ENCODE measurements at places on chromosomes 1 and 21. TPM values are rescaled to one million over a fixed set of nuclear protein-coding genes. Genes with fewer than 3 reads are reported as not detected.
A peak's percentile ranks its signal among the peaks of the same experiment; 100 is the strongest.

FCAMR gene
- polyA plus RNA-seq = not detected

SLC30A10 gene
- polyA plus RNA-seq = 0.29 TPM

TSPEAR gene
- polyA plus RNA-seq = 0.25 TPM

TRAF3IP3 gene
- polyA plus RNA-seq = 3.2 TPM

SERPINC1 gene
- polyA plus RNA-seq = 0.33 TPM

FAM163A gene
- polyA plus RNA-seq = 0.78 TPM

MTMR11 gene
- polyA plus RNA-seq = 22.1 TPM

NECTIN4 gene
- 0.10 TPM for polyA plus RNA-seq

REN gene
- 0.31 TPM for polyA plus RNA-seq

WLS gene
- polyA plus RNA-seq = 87.5 TPM

PLA2G2F gene
- not detected for polyA plus RNA-seq

B3GALT2 gene
- 15.4 TPM for polyA plus RNA-seq

PANK4 gene
- 30.2 TPM for polyA plus RNA-seq

LHX8 gene
- polyA plus RNA-seq = not detected

CD101 gene
- polyA plus RNA-seq = 5.9 TPM

FBXO44 gene
- 5.1 TPM for polyA plus RNA-seq

BTF3L4 gene
- polyA plus RNA-seq = 69.4 TPM

HLX gene
- polyA plus RNA-seq = 28.3 TPM

SLC45A1 gene
- 0.98 TPM for polyA plus RNA-seq

GRCh38 chr21:35511696-35512162 is 462.6 kb upstream of the RUNX1 start:
- DNase-seq = no peak

DNA sequence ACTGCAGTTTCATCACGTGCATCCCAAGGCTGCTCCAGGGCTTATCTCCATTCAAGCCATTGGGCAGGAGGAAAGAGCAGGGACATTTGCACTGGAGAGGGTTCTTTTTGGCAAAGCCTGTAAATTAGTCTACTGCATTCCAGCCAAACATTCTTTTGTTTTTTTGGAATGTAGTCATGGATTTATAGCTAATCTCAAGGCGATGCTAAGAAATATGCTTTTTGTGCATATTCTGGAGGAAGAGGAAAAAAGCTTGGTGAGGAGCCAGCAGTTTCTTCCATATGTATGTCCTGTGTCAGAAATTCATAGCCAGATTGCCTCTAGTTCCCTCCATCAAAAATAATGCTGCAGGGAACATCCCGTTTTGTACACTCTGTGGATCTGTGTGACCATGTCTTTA is 221.4 kb downstream of the BACH1 start:
- DNase-seq = peak; percentile 61

DNA sequence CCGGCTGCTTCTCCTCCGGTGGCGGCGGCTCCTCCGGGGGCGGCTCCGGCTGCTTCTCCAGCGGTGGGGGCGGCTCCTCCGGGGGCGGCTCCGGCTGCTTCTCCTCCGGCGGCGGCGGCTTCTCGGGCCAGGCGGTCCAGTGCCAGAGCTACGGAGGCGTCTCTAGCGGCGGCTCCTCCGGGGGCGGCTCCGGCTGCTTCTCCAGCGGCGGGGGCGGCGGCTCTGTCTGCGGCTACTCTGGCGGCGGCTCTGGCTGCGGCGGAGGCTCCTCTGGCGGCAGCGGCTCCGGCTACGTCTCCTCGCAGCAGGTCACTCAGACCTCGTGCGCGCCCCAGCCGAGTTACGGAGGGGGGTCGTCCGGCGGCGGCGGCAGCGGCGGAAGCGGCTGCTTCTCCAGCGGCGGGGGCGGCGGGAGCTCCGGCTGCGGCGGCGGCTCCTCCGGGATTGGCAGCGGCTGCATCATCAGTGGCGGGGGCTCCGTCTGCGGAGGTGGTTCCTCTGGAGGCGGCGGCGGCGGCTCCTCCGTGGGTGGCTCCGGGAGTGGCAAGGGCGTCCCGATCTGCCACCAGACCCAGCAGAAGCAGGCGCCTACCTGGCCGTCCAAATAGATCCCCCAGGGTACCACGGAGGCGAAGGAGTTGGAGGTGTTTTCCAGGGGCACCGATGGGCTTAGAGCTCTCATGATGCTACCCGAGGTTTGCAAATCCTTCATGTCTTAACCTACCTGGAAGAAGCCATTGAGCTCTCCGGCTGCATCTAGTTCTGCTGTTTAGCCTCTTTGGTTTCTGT is 2.0 kb downstream of the LORICRIN start:
- peak; percentile 49 for DNase-seq

DNA sequence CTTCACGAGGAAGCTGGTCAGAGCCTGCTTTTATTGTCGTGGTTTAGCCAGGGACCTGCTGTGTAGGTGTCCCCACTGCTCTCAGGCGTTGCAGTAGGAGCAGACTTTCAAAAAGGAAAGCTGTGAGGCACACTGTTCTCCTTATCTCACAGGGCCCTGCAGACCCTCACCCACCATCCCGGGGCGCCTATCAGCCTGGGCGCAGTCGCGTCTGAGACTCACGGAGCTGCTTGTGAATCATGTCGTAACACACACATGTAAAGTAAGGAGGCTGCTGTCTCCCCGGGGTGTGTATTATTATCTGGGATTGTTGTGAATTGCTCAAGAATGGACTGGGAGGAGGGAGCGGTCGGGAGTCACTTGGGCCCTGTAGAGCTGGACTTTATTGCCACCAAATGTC is 17.4 kb downstream of the AJAP1 start:
- no peak for DNase-seq

GRCh38 chr1:230137337-230137815 is 70.3 kb downstream of the GALNT2 start:
- no peak for DNase-seq

GRCh38 chr1:201192261-201192788 is 1.7 kb downstream of the IGFN1 start:
- peak; percentile 88 for DNase-seq

DNA sequence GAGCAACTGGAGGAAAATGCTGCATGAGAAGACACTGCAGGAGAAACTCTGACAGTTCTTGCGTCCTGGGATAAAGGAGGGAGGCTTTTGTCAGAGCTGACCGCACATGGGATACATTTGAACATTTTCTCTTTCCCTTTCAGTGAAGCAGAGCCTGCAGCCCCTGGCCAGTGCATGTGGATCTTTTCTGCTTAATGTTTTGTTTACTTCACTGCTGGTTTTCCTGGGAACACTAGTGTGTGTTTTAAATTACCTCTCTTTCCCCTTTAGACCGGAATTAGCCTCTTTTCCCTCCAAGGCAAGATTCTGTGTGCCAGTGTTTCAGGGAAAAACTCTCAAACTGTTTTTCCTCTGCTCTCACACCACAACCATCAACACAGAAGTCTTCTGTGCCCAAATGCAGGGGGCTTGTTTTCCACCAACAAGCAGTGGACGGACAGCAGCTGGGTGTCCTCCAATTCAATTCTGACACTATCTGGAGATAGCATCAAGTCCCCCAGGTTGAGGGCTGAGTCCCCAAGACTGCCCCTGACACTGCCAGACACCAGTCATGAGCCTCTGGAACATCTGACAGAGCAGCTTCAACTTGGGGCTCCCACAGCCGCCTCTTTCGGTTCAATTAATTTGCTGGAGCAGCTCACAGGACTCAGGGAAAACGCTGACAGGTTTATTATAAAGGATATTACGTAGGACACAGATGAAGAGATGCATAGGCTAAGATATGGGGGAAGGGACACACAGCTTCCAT is 136.2 kb downstream of the RHOU start:
- DNase-seq = peak; percentile 94

GRCh38 chr1:6508154-6508815 is 16.8 kb upstream of the PLEKHG5 start:
- peak; percentile 60 for DNase-seq

- DNase-seq = no peak
These were observed 1.6 kb downstream of the KDM1A start for GRCh38 chr1:23020706-23021405.

- no peak for DNase-seq
These were observed 53.6 kb downstream of the ADCY10 start for GRCh38 chr1:167860231-167860923.

GRCh38 chr21:43802713-43803313 is 13.4 kb downstream of the RRP1 start:
- no peak for DNase-seq

GRCh38 chr1:36178471-36179219 is 22.7 kb downstream of the MAP7D1 start:
- no peak for DNase-seq

GRCh38 chr1:171141688-171142415 is 43.2 kb upstream of the FMO2 start:
- peak; percentile 99 for DNase-seq

DNA sequence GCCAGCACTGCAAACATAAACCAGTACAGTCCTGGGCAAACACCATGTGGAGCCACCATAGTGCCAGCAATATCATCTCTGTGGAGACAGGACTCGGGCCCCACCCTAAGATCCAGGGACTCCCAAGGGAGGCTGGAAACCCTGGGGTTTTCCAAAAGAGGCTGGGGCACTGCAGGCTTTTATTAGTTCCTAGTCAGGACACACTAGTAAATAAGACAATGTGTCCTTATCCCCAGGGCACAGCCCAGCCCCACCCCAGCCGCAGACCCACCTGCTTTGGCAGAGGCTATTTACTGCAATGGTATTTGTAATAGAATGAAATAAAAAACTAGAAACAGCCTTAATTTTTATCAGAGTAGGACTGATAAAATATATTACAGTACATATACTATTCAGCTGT is 486 bp upstream of the GJB3 start:
- DNase-seq = no peak

- DNase-seq = no peak
These were observed 17.8 kb downstream of the COL24A1 start for GRCh38 chr1:86138746-86139145.

GRCh38 chr1:209404577-209404976 is 178.9 kb upstream of the CAMK1G start:
- DNase-seq = no peak

- no peak for DNase-seq
These were observed 286.1 kb downstream of the KIF26B start for GRCh38 chr1:245440922-245441321.

GRCh38 chr1:231417513-231417912 is 4.6 kb downstream of the EGLN1 start:
- DNase-seq = no peak

DNA sequence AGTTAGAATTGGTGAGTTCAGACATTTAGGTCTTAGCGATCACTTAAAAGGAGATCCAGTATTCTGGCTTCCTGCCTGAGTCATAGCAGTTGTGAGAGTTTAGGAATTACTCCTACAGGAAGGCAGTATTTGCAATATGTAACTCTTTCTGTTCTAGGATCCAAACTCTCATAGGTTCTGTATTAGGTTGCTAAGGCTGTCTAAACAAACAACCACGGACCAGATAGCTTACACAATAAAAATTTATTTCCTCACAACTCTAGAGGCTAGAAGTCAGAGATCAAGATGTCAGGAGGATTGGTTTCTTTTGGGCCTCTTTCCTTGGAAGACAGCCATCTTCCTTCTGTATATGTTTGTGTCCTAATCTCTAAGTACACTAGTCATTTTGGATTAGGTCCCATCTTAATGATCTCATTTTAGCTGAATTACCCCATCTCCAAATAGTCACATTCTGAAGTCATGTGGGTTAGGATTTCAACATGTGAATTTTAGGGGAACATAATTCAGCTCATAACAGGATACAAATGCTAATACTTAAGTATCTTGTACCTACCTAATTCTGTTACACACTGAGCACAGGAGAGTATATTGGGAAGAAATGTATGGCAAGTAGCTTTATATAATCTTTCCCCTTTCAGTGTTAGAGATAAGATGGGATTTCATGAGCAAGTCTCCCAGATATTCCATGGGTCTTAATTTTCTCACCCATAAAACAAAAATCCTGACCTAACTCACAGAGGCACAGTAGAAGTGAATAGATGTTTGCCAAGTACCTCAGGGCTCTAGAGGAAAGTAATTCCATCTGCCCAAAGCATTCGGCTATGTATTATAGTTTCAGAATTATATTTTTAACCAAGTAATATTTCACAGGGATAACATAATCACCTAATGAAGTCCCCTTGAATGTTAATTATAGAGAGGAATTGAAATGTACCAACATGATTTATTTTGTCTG is 144.4 kb downstream of the PTBP2 start:
- DNase-seq = peak; percentile 96

- no peak for DNase-seq
These were observed 70.5 kb upstream of the COL24A1 start for GRCh38 chr1:86227026-86227425.

DNA sequence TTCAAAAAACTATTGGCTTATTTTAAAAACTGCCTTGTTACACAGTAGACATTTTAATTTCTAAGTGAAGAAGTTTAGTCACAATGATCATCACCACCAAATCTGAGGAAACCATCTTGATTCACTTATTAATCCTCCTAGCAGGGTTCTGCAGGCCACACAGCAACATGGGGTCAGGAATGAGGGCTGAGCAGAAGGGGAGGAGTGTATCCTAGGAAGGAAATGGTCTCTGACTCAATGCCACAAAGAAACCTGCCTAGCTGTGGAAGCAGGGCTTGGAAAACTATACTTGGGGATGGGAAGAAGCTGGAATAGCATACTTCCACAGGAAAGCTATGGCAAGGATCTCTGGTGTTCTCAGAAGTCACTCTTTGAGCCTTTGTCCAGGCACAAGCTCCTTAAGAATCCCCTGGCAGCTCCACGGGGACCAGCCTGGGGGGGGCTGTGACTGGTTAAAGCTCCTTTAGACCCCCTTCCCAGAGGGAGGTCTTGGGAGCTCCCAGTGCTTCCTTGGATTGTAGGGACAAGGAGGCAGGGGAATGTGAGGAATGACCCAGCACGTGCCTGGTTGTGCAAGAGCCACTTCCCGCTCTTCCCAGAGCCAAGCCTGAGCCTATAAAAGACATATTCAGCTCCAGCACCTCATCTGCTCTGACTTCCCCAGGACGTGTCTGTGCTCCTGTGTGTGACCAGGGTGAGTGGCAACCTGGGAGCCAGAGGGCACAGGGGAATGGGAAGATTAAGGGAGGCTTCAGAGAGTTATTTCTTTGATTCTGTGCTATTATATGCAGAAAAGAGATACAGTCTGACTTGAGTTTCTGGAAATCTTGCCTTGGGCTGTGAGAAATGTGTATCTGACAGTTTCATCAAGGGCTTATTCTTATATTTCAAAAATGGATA is at the start of gene LCE2A:
Gene LCE2A (plus strand): TSS at position 645 of the 900 bp plus-strand sequence. CDS start 557 bp downstream, outside the sequence.
- DNase-seq = no peak
